H54 (cell line): ENCODE measurements at places on chromosomes 5 and 9.

DNA sequence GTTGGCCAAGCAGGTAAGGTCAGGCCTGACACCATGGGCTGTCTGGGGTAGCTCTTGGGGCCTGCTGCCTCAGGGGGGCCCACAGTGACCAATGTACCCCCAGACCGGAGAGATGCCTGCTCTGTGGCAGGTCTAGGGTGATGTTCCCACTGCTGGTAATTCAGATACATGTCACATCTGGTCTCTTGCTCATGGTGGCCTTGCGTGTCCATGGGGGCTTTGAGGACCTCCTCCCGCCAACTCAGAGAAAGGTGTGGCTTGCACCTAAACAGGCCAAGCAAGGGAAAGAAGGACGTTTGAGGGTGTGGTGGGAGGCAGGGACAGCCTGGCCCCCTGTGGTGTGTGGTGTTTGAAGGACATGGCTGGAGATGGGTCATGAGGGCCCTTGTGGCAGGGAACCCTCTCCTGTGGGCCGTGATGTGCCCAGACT is 75.2 kb downstream of the PHF2 start:
- no peak for DNase-seq

- no peak for DNase-seq
These were observed 53.9 kb downstream of the MLLT3 start for GRCh38 chr9:20568400-20568799.

- DNase-seq = no peak
These were observed 5.4 kb upstream of the NKX2-5 start for GRCh38 chr5:173240091-173241050.

GRCh38 chr9:135792268-135793128 is 90.5 kb downstream of the KCNT1 start:
- no peak for DNase-seq

- no peak for DNase-seq
These were observed 104.9 kb downstream of the SYK start for GRCh38 chr9:90906316-90907055.

- DNase-seq = no peak
These were observed 45.0 kb upstream of the ACO1 start for GRCh38 chr9:32339424-32339823.

- DNase-seq = no peak
These were observed 151.9 kb downstream of the NDUFS4 start for GRCh38 chr5:53712327-53712726.

GRCh38 chr5:158422653-158423515 is 563.9 kb upstream of the CLINT1 start:
- no peak for DNase-seq

DNA sequence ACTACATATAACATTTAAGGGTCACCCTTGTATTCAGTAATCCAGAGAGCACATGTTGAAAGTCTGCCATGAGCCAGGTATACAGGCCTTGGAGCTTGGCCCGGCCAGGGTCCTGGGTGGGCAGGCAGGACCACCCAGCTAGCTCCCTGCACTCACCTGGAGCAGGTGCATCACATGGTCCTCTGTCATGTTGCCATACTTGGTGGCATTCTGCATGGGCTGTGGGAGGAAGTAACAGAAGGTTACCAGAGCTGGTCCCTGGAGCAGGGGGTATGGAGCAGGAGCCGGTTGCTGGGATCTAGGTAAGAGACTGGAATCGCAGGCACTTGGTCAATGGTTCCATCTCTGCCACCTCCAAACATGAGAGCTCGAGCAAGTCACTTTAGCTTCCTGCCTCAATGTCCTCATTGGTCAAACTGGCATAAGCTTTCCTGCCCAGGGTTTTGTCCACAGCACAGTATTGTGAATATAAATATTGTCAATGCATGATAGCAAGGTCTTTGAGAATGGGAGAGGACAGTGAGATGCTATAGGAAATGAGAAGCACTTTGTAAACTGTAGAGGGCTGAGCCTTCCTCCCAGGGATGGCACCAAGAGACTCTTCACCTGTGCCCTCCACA is 6.5 kb downstream of the CD74 start:
- DNase-seq = no peak

- DNase-seq = no peak
These were observed 2.3 kb downstream of the CRAT start for GRCh38 chr9:129108083-129108804.
